HCT116 (cell line): ENCODE measurements at places on chromosomes 12 and 14. TPM values are rescaled to one million over a fixed set of nuclear protein-coding genes. Genes with fewer than 3 reads are reported as not detected.

MYL6 gene
- 554 TPM for total RNA-seq

DNA sequence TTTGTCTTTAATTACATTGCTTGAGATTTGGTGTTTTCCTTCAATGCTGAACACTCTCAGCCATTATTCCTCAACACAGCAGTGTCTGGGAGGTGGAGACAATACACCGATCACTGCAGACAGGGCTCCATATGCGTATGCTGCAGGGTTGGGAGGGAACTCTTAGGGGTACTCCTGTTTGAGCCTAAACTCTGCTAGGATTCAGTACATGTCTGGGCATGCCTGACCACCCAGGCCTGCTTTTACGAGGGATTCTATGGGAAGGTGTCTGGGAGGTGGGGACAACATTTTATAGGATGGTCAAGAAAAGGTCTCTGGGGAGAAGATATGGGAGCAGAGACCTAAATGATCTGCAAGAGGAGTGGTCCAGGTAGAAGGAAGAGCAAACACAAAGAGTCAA lies 34.3 kb downstream of the DHRS2 start:
- DNase-seq, result no peak

DNA sequence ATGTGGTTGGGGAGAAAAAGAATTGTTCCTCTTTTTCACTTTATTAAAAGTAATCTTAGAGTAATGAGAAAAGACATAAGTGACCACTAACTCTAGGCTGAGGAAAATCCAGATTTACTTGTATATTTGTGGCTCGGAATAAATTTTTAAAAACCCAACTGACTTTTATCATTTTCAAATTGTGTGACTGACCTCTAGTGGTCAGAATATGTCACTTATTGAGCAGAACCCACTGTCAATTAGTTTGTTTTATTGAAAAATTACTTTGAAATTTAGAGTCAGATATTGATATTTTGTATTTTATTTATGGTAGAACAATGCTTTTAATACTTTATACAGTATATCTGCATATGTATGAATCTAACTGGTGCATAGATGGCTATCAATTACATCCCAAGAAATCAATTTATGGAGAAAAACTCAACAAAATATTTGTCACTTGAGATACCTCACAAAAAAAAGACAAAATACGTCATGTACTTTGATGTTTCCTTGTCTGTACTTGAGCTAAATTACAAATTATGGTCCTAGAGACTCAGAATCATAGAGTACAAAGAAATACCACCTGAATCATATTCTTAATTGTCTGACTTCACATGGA lies 229.4 kb downstream of the CNTN1 start:
- peak; percentile 12 for DNase-seq

- DNase-seq, result no peak
Observed at GRCh38 chr14:65412856-65413738, 567 bp downstream of the FUT8 start.

ZC3H10 gene
- 8.7 TPM for total RNA-seq

DNA sequence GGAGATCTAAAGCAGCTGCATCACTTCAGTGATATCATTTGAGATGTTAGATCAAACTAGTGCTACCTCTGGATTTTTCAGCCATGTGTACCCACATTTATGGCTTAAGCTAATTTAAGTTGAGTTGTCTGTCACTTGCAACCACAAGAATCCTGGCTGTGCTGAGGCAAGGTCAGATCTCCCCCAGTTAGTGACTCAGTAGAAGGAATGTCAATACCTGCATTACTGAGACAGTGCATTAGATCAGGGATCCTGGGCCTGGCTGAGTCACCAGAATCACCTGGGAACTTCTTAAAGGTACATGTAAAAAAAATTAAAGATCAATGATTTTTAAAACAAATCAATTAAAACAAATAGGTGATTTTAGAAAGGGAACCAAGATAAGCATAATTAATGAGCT lies 84.6 kb upstream of the GRIN2B start:
- peak; percentile 45 for DNase-seq

IGF1 gene
- total RNA-seq, result 0.42 TPM
